ENCODE measurements at places on chromosomes 3 and 15.

DNA sequence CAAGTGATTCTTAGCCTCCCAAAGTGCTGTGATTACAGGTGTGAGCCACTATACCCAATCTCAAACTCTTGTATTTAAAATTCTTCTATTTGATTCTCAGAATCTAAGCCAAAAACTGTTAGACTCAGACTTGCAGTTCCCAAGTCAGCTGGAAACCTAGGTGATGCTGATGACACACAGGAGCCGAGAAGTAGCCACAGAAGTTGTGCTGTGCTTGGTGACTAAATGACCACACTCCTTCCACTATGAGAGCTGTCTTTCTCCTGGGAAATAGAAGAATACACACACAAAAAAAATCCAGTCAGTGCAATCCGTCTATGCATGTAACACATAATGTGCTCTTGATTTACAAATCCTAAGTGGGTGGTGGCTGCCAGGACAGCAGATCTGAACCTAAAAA lies 33.9 kb downstream of the ILDR1 start:
- no peak for DNase-seq

DNA sequence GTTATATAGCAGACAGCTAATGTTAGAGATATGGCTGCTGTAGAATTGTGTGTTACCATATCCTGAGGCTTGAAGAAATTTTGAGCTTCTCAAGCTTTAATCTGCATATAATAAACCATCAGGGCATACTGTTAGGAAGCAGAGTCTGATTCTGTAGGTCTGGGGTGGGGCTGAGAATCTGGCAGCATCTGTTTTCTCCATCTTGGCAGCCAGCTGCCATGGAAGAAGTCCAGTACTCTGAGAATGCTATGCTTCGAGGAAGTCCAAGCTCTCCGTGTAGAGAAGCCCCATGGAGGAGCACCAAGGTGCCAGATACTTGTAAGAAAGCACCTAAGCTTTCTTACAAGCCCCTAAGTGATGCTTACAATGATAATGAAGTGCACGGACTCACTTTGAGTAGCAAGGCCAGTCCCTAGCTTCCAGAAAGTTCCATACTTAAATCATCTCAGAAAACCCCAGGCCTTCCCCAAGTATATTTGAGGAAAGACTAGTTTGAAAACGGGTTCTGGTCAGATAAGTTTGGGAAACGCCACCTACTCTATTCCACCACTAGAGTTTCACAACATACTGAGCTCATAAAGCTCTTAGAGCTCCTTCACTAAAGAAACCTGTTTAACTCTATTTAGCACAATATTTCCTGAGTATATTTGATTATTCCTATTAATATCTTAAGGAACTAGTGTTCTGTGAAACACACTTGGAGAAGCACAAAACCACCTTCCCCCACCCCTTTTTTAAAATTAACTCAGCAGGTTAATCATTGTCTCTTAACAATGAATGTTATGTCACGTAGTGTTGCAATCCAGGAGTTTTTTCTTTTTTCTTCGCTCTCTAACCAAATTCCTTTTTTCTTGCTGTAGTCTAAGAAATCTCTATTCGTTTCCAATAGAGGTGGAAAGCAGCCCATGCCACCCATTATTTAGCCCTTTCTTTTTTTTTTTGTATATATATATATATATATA lies 59.9 kb upstream of the RASGRP1 start:
- no peak for DNase-seq

DNA sequence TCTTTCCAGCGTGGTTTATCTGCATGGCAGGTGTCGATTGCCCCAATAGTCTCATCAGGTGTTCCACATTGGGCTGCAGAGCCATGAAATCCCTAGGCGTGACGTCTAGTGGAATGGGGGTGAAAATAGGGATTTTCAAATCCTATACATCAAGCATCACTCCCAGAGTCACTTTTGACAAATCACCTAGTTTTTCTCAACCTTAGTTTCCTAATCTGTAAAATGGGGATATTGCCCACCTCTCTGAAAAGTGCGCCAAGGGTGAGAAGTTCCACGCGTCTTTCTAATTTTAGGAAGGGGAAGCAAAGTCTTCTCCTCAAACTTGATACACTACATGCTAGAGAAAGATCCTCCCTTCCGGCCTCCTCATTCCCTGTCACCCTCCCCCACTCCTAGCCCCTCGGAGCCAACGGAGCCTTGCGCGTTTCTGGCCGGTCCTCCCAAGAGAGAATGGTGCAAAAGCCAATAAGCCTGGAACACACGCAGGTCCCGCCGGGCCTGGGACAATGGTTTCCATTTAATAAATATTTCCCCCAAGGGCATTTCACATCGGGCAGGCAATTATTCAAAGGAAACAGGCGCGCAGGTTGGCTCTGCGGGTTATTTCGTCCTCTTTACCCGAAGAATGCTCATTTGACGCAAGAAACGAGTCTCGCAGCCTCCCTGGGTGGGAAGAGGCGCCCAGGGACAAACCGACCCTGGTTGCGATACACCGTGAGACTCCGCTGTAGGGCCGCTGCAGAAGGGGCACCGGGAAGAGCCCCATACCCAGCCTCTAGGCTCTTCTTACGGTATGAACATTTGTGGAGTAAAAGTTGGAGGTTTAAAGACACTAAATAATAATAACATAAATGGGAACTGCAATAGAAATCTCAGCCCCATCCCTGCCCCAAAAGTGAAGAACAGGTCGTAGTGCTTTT lies 1.2 kb upstream of the SOX14 start:
- DNase-seq = no peak

GRCh38 chr15:90154861-90155626 lies 46.1 kb upstream of the SEMA4B start:
- DNase-seq = no peak

GRCh38 chr3:126127904-126128303 lies 44.0 kb upstream of the SLC41A3 start:
- no peak for DNase-seq

- no peak for DNase-seq
These were observed 1469.4 kb upstream of the GBE1 start for GRCh38 chr3:83230841-83231240.

- DNase-seq = no peak
These were observed 89.7 kb upstream of the FHIT start for GRCh38 chr3:61340931-61341461.

Data from iPS DF 19.7 (cell line).